NCI-H1694 treated with DMSO at 0.1 percent for 48 hours (cell line): ENCODE measurements at places on chromosomes 5 and 9.

GRCh38 chr9:110752766-110753165 lies 84.2 kb downstream of the MUSK start:
- no peak for DNase-seq

DNA sequence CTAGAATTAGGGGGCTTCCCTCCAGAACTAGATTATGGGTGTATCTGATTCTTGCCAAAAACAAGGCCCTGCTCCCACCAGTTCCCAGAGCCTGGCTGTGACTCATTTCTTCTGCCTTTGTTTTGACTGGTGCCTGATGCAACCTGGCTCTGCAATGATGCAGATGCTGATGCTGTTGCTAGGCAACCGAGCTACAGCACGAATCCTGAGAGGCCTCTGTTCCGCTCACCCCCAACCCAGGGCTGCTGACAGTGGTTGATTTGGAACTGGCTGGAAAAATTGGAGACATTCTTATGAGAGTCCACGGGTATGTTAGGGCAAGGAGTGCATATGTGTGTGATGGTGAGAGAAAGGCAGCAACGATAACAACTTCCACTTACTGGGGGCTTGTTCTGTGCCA lies 100.3 kb downstream of the NSG2 start:
- no peak for DNase-seq

DNA sequence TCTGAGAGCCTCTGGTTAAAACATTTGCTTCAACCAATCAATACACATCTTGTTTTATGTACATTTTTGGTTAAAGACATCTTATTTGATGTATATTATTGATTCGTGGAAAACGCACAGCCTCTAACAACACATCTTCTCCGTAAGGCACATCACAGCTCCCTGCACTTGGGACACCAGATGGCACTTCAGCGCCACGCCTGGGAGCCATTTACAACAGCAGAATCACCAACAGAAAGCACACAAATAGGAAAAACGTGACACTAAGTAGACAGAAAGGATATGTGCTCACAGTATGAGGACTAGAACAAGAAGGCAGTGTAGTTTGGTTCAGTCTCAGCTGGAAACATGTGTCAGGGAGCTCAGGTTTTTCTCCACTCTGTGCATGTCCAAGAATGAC lies 199.7 kb downstream of the ROR2 start:
- peak; percentile 70 for DNase-seq

- DNase-seq = no peak
These were observed 97.0 kb downstream of the FOXD1 start for GRCh38 chr5:73351593-73351992.

GRCh38 chr9:114504341-114505186 lies 709 bp downstream of the WHRN start:
- no peak for DNase-seq

DNA sequence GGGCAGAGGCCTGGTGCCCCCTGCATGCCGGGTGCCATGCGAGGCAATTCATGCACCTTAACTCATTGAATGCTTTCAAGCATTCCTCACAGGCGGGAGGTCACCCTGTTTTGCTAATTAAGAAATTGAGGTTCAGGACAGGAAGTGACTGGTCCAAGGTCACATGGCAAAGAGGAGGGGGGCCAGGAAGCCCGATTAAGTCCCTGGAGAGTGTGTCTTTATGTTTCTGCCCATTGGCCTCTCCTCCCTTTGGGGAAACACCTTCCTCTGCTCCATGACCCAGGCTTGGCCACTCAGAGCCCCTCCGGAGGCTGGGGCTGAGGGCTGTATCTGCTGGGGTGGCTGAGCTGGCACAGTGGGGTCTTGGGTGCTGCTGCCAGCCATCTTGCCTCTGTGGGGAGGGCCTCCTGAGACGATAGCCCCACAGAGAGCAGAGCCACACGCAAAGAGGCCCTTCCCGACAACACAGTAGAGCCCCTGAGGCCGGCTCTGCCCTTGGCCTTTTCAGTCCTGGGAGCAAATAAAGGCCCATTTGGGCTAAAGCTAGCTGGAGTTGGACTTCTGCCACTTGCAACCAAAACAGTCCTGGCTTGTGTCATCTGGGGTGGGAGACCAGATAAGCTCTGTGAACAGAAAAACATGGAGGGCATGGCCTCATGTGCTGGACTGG lies 90.8 kb upstream of the NEURL1B start:
- no peak for DNase-seq

DNA sequence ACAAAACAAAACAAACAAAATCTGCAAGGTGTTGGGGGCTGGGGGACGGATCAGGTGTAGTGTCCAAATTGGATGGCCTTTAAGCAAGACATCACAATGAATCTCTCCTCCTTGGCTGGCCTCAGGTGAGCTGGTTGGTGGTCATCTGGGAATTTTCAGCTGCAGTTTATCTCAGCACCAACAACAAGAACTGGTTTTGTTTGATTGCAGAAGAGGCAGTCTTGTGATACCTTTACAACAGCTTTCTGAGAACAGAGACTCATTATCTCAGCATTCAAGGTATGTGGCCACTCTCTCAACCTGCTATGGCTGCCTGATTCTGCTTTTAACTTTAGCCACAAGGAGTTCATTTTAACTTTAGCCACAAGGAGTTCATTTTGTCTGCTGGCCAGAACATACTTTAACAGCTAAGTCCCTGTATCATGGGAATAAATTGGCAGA lies 1543.4 kb downstream of the EFNA5 start:
- no peak for DNase-seq

GRCh38 chr9:22645893-22646292 lies 199.3 kb downstream of the DMRTA1 start:
- no peak for DNase-seq

DNA sequence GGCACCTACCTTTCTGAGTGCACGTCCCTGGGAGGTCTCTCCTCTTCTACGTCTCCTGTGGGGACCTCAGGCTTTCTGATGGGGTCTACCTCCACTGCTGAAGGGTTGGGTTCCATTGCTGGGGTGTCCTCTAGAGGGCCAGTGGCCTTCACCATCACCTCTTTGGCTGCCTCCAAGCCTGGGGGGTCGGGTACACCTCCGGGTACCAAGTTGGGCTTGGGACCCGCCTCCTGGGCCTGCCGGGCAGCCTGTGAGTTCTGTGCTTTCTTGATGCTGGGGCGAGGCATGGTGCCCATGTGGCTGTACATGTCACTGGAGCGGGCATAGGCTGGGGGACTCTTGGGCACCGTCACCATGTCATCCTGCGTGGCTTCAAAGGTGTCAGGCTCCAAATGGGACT lies 4.5 kb downstream of the SH2D3C start:
- DNase-seq = no peak

- DNase-seq = no peak
These were observed 1.8 kb upstream of the PROB1 start for GRCh38 chr5:139396691-139397090.
